ENCODE measurements at places on chromosomes 7 and 10. TPM values are rescaled to one million over a fixed set of nuclear protein-coding genes. Genes with fewer than 3 reads are reported as not detected.
A peak's percentile ranks its signal among the peaks of the same experiment; 100 is the strongest.

ZNF488 gene
- polyA plus RNA-seq, result 0.59 TPM

NUPR2 gene
- polyA plus RNA-seq, result not detected

KLF14 gene
- polyA plus RNA-seq, result not detected

DNA sequence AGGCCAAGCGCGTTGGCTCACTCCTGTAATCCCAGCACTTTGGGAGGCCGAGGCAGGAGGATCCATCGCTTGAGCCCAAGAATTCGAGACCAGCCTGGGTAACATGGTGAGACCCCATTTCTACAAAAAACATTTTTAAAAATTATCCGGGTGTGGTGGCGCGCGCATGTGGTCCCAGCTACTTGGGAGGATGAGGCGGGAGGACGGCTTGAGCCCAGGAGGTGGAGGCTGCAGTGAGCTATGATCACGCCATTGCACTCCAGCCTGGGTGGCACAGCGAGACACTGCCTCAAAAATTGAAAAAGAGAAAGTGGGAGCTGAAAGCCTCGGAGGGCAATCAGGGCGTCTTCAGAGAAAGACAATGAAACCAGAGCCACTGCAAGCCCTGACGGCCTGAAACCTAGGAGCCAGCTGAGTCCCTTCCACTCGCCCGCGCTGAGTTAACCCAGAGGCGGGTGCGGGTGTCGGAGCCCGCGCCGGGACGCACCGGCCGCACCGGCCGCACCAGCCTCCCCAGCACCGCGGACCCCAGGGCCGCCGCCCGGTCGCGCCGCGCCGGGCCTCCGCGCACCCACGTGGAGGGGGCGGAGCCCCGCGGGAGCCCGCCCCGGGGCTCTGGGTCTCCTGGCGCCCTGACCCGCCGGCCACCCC, 22.4 kb downstream of the ZFAND2A start:
- DNase-seq, result no peak

DNA sequence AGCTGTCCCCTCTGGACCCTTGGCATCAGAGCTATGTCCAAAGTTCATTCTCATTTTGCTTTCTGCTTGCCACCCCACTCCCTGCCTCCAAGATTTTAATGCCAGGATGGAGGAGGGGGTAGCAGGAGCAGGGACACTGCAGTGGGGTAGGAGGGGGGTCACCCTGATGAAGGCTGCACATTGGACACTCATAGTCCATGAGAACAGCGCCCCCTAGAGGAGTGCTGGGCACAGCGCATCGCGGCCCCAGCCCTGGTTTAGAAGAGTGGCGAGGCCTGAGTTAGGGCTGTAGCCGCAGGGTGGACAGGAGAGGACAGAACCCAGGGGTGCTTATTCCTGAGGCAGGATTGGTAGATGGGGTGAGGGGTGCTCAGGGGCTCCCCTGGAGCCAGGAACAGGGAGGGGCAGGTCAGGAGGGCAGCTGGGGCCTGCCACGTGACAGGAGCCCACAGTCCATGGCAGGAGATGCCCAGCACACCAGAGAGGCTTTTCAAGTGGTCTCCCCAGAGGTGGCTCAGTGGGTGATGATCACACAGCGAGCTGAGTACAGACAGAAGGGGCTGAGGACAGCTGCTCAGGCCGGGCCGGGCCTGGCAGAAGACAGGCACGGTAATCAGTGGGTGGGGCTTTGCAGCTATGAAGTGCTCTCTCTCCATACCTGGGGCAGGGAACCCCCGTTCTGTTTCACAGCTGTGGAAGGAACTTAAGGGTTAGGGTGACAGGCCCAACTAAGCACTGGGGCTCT, 71.4 kb downstream of the NEURL1 start:
- DNase-seq, result peak; percentile 83

DNA sequence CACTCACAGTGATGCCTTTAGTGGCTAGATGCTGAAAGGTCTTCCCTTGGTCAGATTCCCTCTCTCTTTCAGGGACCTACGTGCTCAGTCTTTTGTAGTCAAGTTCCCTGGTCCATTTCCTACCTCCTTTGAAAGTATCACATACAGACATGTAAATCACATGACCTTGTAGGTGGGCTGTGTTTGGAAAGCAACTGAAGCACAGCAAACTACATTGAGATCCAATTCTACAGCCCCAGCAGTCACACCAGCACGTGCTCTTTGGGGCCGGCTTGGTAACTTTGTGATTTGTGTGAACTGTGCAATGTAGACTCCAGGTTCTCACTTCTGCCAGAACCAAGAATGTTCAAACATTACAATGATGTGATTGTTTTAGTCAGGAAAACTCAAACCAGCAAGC, 89.7 kb upstream of the PLPP4 start:
- no peak for DNase-seq

- no peak for DNase-seq
These were observed 36.3 kb downstream of the POT1 start for GRCh38 chr7:124893140-124893827.

- DNase-seq, result no peak
These were observed 61.4 kb upstream of the STEAP1B start for GRCh38 chr7:22561321-22561811.

DNA sequence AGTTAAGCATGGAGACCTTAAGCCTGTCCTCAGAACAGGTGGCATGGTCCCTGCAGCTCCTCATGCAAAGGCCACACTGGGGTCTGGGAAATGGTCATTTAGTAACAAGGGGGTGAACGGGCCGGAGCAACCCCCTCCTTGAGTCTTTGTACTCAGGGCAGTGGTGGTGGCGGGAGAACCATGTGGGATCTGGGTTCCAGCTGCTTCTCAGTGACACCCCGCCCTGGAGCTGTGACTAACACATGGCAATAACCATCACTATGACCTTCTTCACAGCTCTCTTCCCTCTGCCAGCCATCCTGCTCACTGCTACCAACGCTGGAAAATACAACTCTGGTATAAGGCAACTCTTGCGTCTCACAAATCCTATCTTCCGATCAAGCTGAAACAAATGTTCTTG, 203.4 kb upstream of the FRMD4A start:
- no peak for DNase-seq

DNA sequence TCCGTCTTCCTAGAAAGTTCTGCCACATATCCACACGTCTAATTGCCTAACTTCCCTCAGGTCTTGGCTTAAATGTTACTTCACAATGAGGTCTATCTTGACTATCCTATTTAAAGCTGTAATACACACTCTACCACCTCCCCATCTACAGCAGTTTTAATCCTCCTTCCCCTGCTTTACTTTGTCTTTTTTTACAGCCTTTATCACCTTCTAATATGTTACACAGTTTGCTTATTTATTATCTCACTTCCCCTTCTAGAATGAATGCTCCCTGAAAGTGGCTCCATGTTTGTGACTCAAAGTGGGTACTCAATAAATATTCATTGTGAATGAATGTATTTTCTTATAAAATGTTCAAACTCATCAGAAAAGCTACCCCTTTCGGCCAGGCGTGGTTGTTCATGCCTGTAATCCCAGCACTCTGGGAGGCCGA, 13.6 kb upstream of the MICU1 start:
- no peak for DNase-seq

GRCh38 chr7:8418629-8419245, 14.7 kb upstream of the NXPH1 start:
- DNase-seq, result peak; percentile 60

DNA sequence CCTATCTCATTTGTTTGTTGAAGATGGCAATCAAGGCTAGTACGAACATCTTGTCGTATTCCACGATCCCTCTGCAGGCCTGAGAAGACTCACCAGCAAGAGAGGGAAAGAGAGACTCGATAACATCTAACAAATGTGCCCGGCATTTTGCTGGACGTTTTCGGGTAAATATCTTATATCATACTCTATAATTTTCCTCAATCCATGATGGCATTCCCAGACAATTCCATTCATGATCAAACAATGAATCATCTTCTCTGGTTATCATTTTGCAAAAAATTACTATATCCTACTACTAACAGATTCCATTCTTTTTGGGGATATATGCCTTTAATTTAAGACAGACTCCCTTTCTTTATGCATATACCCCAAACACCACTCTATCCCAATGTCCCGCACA, 118.1 kb downstream of the TYW1B start:
- DNase-seq, result no peak

All from SK-N-SH (cell line).